Activated CD8-positive, alpha-beta T cell treated with anti-CD3 and anti-CD28 coated beads for 36 hours (primary cell): ENCODE measurements at places on chromosomes 1 and 21.

DNA sequence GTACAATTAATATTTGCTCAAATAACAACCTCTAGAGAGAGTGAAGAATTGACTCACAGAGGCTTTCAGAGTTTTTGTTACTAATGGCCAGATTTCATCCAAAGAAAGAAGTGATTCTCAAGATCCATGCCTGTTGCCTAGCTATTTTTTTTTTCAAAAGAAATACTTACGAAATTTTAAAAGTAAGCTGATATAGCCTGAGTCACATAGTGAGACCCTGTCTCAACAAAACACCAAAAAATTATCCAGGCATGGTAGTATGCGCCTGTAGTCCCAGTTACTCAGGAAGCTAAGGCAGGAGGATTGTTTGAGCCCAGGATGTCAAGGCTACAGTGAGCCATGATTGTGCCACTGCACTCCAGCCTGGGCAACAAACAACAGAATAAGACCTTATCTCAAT, 14.6 kb downstream of the PALMD start:
- no peak for DNase-seq

DNA sequence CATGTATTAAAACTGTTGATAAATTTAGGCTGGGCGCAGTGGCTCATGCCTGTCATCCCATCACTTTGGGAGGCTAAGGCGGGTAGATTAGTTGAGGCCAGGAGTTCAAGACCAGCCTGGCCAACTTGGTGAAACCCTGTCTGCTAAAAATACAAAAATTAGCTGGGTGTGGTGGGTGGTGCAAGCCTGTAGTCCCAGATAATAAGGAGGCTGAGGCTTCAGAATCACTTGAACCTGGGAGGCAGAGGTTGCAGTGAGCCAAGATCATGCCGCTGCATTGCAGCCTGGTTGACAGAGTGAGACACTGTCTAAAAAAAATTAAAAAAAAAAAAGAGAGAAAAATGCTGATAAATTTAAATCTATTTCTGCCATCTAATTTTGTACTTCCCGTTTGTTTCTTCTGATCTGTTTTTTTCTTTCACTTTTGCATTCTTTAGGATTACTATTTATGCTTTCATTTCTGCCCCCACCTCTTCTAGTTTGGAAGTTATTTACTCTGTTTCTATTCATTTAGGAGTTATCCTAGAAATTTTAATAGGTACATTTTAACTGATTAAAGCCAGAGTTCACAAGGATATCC, 3.2 kb upstream of the DENND1B start:
- DNase-seq, result no peak

DNA sequence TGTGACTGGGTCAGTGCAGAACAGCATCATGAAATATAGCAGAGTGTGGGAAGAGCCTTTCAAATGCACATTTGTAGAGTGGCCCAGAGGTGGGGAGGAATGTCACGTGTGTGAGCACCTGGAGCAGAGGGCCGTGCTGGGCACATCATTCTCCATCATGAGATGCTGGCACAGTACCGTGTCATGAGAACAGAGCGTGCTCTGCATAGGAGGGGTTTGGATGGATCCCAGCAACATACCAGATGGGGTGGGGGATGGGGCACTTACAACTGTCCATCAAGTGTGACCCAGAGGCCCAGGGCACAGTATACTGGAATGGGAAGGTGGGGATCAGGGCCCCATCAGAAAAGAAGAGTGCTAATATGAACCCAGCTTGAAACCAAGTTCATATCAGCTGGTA, 182.0 kb downstream of the LMX1A start:
- no peak for DNase-seq

- peak; percentile 91 for DNase-seq
Measured at GRCh38 chr1:41432481-41433280, 51.8 kb downstream of the EDN2 start.

DNA sequence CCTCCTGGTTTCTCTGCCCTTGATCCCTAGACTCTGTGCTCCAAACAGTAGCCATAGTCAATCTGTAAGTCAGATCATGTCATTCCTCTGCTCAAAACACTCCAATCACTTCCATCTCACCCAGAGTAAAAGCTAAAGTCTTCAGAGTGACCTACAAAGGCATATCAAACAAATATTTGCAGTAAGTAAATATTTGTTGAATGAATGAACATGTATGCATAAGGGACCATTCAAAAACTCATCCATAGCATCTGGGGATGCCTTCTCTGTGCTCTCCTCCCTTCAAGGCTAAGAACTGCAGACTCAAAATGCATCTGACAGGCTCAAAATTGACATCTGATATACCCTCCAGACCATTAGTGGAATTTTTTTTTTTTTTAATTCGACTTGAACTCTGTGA, 18.1 kb upstream of the AK5 start:
- no peak for DNase-seq

DNA sequence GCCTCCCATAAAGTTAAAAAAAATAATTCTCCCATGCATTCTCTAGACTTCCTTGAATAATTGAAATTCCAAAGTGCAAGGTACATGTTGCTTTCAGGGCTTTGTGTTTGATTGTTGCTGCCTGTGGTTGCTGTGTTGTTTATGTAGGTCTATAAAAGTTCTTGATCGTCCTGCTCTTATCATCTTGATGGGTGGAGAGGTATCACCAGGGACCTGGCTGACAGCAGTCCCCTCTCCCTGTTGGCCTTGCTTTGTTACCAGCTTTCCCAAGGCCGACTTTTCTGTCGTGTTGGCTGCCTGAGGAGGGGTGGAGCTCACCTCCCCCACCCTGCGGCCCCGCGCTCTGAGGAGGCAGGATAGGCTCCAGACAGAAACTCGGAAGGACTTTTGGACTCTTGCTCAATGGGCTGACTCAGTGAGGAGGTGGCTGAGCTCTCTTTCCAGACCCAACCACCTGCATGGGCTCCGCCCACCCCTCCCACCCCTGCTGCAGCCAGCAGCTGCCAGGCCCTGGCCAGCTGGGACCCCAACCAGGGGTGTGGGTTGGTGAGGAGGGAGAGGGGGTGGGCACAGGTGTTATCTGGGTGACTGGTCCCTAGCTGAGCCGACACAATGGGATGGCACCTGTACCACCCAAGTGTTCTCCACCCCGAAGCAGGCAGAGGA, 2.0 kb downstream of the INAVA start:
- no peak for DNase-seq

- no peak for DNase-seq
Measured at GRCh38 chr1:59670662-59671061, 144.1 kb upstream of the HOOK1 start.

DNA sequence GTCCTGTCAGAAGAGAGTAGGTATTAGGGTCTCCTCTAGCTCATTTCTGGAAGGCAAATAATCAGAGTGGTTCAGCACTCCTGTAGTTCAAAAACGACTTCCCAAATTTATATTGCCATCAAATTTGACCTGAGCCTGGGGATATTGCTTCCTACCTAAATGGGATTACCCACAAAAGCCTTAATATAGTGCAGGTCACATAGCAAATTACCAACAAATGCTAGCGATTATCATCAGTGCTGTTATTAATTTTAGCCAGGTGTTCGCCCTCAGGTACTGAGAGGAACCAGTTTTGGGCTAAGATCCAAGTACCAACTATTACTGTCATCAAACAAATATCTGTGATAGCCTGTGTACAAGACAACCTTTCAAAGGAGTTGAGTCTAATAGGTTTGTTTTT, 661.8 kb upstream of the PTBP2 start:
- no peak for DNase-seq

DNA sequence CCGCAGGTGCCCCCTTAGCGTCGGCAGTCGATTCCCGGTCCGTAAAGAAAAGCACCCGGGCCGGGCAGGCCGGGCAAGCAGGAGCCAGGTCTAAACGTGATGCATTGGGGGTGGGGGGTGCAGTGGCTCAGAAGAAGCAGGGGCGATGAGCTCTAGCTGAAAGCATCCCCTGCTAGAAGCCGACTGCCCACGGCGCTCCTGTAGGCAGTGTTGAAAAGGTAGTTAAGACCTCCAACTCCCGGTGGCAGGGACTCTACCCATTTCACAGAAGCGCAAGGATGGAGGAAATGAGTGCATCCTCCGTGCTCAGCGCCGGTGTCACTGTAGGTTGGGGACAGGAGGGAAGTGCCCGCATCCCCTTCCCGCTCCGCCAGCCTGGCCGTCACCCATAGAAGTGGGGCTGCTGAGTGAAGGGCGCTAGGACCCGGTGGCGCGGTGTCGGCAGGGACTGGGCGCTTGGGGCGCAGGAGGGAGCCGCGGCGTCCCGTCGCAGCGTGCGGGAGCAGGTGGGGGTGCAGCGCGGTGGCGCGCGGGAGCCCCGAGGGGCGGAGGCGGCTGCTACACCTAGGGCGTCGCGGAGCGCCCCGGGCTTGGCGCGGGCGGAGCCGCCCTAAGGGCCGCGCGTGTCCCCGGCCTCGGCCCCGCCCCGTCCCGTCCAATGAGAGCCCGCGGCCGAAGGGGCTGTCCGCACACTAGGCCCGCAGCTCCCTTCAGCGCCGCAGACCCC, at the start of gene WNT2B:
Gene WNT2B, plus strand, starts transcription at position 688 of the 727 bp plus-strand sequence. CDS start 298 bp downstream, outside the sequence.
- DNase-seq, result peak; percentile 64

DNA sequence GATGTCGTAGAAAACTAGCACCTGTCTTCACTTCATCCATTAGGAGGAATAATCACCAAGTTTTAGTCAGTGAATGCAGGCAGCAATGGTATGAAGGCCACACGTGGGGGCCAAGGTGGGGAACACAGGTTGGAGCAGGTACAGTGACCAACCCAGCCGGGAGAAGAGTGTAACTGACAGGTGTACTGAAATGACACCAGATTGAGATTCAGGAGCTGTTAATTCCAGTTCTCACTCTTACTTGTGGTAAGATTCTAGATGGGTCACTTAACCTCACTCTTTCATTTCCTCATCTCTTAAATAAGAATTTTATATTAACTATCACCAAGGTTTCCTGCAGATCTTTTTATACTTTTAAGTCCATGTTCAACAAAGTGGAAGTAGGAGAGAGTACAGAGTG, 206.2 kb upstream of the PTBP2 start:
- DNase-seq, result no peak

- DNase-seq, result no peak
Measured at GRCh38 chr1:45972621-45973020, 159.8 kb downstream of the PIK3R3 start.

GRCh38 chr1:117627546-117628130, 21.8 kb downstream of the TENT5C start:
- DNase-seq, result no peak

DNA sequence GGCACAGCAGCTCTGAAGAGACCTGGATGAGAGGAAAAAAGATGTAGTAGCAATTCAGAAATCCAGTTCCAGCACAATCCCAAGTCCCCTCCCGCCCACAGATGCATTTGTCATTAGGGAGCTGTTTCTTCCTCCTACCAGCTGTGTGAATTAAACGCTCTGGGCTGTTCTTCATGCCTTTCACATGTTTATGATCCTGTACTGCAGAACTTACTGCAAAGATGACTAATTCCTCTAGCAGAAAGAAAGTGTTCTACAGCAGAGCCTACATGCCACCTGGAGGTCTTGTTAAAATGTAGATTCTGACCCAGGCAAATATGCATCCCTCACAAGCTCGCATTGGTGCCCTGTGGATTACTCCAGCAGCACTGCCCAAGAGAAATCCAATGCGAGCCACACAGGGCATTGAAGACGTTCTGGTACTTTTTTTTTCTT, 6.5 kb downstream of the ENO1 start:
- no peak for DNase-seq

- DNase-seq, result no peak
Measured at GRCh38 chr1:10450156-10450814, 454 bp downstream of the CORT start.

GRCh38 chr1:100152271-100152670, 19.3 kb downstream of the TRMT13 start:
- no peak for DNase-seq

- no peak for DNase-seq
Measured at GRCh38 chr1:49576327-49576901, 447.3 kb downstream of the AGBL4 start.

DNA sequence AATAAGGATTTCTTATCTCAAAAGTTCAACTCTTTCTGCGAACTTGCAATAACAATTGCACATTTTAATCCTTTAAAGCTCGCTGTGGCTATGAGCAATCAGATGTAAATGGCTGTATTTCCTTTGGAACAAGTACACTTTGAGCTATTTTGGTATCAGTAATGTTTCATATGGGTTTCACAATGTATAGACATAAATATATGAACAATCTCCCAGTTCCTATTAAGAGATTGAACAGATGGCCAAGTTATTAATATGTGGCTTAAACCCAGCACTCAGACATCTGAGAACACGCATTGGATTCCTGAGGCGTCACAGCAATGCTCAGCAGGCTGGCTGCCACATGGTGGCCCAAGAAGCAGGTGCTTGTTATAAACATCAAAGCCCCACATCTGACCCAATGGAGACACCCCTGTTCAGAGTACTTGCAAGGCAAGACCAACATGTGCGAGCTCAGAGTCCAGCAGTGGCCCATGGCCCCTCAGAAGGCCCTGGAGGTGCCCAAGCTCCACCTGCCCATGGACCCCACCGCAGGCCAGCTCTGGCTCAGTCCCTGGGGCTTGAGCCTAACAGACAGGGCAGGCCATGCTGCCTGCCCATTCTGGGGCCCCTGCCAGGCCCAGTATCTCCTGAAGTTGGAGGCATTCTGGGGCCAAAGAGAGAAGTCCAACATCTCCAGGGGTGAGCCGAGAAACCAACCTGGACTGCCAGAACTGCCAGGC, 23.7 kb downstream of the PSMG1 start:
- DNase-seq, result no peak

DNA sequence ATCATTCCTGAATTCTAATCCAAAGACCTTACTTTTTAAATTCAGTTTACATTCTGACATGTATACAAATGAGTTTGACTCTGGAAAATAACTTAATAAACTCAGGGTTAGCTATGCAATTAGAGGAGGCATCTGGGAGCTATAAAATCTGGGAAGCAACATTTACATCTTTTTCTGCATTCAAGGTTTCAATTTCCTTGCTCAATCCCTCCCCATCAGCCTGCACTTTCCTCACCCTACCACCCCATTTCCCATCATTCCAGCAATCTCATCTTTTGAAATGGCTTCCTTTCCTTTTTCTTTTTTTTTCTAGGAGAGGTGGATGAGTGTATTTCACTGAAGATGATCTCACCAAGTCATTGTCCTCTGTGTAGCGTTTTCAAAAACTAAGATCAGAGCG, 65.3 kb upstream of the BEND5 start:
- no peak for DNase-seq

GRCh38 chr1:32889731-32890278, 3.5 kb downstream of the HPCA start:
- no peak for DNase-seq

- no peak for DNase-seq
Measured at GRCh38 chr1:38919130-38919529, 22.5 kb downstream of the RHBDL2 start.

GRCh38 chr1:53586765-53587164, 127.6 kb downstream of the DMRTB1 start:
- DNase-seq, result no peak

DNA sequence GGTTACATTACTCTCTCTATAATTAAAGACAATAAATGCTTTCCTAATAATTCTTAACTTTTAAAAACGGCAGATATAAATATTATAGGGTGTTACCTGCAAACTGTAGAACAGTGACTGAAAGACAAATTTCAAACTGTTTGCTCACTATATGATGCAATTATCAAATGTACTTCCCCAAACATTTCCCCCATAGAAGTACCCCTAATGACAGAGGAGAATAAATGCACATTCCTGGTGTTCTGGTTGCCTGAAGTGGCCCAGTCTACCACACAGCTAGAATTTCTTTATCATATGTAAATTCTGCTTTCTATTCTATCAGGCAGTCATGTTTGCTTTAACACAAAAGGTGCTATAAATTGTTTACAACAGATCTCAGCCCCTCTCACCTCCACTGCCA, 70.4 kb downstream of the VAV3 start:
- no peak for DNase-seq

- no peak for DNase-seq
Measured at GRCh38 chr1:16064536-16065268, 8.7 kb downstream of the FAM131C start.
